ENCODE measurements at places on chromosomes 6 and 20. TPM values are rescaled to one million over a fixed set of nuclear protein-coding genes. Genes with fewer than 3 reads are reported as not detected.

DNA sequence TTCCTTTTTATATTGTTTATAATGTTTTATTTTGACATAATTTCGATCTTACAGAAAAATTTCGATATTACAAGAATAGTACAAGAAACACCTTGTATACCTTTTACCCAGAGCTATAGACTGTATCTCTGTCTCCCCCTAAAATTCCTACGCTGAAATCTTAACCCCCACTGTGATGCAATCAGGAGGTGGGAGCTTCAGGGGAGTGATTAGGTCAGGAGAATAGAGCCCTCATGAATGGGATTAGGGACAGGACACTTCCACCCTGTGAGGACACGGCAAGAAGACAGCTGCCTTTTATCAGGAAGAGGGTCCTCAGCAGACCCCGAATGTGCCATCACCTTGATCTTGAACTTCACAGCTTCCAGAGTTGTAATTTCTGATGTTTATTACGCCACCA lies 148.7 kb upstream of the C6orf118 start:
- DNase-seq: peak; percentile 25

Gene PRL
- total RNA-seq: not detected

- no peak for DNase-seq
Observed at GRCh38 chr20:64131406-64131805, 24.0 kb upstream of the NPBWR2 start.

DNA sequence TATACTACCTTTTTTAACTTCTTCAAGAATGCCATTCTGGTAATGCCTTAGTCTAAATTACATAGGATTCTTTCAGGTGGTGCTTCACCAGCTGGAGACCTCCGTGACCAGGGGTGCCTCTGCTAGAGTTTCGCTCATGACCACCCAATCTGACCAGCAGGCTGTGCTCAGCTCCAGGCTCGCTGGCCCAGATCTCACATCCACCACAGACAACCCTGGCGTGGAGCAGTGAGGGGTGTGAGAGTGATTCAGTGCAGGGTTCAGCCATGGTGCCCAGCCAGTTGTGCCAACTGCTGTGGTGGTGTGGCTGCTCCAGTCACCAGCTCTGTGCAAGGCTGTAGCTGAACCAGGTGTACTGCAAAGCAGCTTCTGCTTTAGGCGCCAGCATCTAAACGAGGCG lies 198.6 kb downstream of the MMUT start:
- no peak for DNase-seq

Gene KIAA1755
- total RNA-seq: 0.22 TPM

GRCh38 chr6:44060612-44061374 lies 66.5 kb downstream of the MRPL14 start:
- DNase-seq: no peak

Gene GINS1
- 51.4 TPM for total RNA-seq

DNA sequence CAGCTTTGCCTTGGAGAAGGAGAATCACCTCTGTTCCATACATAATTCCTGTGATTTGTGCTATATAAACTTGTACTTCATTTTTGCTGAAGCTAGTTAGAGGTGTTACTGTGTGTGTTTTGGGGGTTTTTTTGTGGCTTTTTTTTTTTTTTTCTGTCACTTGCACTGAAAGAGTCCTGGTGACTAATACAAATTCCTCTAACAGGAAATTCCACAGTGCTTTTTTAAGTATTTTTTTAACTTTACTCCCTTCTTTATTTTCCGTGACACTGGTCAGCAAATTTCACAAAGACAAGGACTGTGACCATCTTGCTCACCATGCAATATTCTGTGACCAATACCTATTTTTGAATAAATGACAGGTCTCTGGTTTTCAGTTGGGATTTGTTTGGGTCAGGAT lies 110.5 kb downstream of the ISM1 start:
- DNase-seq: no peak

DNA sequence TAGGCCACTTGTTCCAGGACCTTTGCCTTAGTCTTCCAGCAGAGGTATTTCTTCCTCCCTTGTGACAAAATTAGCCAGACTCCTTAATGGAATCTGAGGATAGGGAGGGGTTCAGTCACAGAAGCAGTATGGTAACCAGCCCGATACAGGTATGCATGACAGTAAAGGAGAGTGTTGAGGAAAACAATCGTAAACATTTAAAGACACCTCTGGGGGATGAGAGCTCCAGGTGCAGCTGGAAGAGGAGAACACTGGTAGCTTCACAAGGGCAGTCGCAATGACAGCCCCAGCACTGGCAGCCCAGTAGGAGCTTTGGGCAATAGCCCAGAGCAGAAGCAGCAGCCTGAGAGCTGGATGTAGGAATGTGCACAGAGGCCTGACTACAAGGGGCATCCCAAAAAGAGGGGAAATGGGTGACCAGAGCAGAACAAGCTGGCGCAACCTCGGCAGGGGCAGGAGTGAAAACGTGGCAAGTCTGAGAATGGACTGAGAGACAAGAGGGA lies 344.9 kb upstream of the JAG1 start:
- no peak for DNase-seq

DNA sequence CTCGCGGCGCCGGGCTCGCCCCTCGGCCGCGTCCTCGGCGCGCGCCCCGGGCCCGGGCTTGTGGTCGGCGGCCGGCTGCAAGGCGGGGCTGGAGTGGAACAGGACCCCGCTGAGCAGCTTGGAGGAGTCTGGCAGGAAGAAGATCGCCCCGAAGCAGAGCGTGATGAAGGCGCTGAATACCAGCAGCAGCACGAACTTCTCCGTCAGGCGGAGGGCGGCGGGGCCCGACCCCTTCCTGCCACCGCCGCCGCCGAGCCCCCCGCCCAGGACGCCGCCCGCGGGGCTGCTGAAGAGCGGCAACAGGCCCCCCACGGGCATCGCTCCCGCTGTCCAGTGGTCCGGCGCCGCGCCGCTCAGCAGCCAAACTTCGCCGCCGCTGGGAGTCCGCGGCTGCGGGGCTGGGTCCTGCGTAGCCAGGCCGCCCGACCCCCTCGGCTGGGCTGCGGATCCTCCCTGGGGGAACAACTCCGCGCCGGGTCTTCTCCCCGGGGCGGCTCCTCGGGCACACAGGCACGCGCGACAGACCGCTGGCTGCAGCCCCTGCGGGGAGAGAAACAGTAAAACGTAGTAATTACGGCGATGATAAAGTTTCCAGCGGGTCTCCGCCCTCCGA lies 707 bp downstream of the MAN1A1 start:
- DNase-seq: peak; percentile 71

GRCh38 chr6:112409311-112409710 lies 62.2 kb downstream of the RFPL4B start:
- DNase-seq: no peak

GRCh38 chr6:157019115-157019641 lies 242.0 kb downstream of the ARID1B start:
- DNase-seq: peak; percentile 49

Gene ENPP4
- total RNA-seq: 13.1 TPM

- DNase-seq: no peak
Observed at GRCh38 chr6:16972535-16972934, 129.3 kb upstream of the STMND1 start.

Gene LEMD2
- total RNA-seq: 31.8 TPM

- peak; percentile 70 for DNase-seq
Observed at GRCh38 chr6:134882426-134883038, 67.4 kb downstream of the ALDH8A1 start.

GRCh38 chr20:47350691-47351545 lies 5.6 kb downstream of the ZMYND8 start:
- peak; percentile 54 for DNase-seq

DNA sequence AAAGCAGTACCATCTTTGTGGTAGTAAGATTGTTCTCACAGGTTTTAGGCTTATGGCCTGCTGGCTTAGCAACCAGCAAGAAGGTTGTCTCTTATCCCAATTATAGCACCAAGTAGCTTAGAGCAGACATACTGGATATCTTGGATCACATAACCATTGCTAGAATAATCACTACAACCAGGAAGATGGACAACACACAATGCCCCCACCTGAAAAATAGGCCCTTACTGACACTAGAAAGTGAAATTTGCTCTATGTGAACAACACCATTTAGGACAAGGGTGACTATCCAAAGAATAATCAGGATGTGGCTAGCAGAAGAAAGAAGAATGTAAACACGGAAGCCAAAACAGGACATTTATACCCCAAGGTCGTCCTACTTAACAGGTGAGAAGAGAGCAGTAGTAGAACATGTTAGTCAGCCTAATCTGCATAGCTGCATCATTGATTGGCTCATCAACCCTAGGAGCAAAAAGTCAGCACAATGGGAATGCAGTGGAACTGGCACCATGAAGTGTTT lies 172.7 kb upstream of the MARCKS start:
- DNase-seq: no peak

- DNase-seq: no peak
Observed at GRCh38 chr20:42656130-42656529, 533.6 kb downstream of the PTPRT start.

Gene ELOVL4
- total RNA-seq: 17.2 TPM

GRCh38 chr6:128397996-128398395 lies 122.4 kb downstream of the PTPRK start:
- no peak for DNase-seq

DNA sequence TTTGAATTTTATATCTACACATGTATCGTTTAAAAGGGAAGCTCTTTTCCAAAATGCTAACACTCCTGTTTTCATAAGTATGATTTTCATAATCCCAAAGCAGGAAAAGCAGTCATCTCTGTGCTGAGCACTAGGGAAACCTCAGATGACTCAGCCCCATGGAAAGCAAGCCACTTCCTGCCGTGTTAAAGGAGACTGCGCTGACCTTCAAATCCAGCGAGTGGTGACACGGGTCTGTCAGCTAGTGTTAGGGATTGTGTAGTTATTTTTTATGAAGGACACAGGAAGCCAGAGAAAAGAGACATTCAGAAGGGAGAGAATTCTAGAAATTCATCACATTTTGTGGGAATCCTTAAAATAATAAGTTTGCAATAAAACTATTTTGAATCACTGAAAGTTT lies 57.0 kb upstream of the CD93 start:
- no peak for DNase-seq

Gene SLC12A5
- 0.77 TPM for total RNA-seq

Gene HCK
- total RNA-seq: not detected

- no peak for DNase-seq
Observed at GRCh38 chr6:25541228-25541627, 110.8 kb upstream of the SCGN start.

- no peak for DNase-seq
Observed at GRCh38 chr6:163250116-163250515, 164.4 kb upstream of the QKI start.

- DNase-seq: no peak
Observed at GRCh38 chr20:59688999-59689398, 84.7 kb downstream of the PHACTR3 start.

Gene TMEM181
- 27.3 TPM for total RNA-seq

- peak; percentile 80 for DNase-seq
Observed at GRCh38 chr6:20126789-20127653, 85.2 kb downstream of the MBOAT1 start.

DNA sequence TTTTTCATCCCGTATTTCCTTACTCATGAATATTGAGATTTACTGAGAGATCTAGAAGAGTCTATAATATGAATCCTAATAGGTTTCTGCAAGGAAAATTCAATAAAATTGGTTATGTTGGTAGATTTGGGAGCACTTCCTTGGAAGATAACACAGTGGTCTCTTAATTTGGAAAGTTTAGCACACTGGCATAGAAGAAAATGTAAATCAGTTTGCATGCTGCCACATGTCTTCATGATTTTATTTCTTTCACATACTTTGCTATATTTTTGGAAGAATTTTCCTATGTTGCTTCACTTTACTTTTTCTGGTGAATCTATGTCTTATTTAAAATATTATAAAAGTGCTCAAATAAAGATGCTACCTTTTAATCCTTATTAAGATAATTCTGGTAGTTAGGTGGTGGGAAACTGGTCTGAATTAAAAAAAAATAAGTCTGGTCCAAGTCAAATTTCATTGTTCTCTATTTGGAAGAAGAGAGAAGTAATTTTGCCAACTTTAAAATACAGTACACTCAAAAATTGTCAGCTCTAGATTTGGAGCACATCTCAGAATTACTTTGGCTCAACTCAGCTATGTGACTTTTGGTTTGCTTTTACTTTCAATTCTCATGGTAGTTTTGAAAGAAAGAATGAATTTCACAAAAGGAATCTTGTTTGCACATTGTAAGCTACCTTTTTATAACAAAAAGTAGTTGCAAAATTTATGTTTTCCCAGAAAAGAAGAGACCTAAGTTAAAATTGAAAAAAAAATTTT lies 197.3 kb downstream of the CENPW start:
- no peak for DNase-seq

DNA sequence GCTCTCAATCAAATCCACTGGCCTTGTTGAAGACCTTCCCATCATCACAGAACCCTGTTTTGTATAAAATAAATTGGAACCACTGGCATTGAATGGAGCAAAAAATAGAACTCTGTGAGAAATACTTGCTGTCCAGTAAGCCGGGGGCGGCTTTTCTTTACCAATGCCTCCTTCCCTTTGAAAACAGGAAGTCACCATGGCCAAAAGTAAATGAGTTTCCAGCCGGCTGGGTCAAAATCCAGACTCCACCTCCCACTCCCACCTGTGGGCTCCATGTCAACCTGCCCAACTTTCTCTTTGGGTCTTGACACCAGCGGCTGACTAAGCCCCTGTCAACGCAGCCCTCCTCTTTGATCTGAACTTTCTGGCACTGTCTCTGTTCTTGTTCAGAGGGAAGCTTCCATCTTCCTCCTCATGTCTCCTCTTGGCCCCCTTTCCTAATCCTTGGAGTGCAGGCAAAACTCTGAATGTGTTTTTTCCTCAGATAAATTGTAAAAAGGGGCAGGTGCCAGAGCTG lies 95.2 kb downstream of the TFAP2C start:
- DNase-seq: no peak

Gene SLC24A3
- 0.31 TPM for total RNA-seq

DNA sequence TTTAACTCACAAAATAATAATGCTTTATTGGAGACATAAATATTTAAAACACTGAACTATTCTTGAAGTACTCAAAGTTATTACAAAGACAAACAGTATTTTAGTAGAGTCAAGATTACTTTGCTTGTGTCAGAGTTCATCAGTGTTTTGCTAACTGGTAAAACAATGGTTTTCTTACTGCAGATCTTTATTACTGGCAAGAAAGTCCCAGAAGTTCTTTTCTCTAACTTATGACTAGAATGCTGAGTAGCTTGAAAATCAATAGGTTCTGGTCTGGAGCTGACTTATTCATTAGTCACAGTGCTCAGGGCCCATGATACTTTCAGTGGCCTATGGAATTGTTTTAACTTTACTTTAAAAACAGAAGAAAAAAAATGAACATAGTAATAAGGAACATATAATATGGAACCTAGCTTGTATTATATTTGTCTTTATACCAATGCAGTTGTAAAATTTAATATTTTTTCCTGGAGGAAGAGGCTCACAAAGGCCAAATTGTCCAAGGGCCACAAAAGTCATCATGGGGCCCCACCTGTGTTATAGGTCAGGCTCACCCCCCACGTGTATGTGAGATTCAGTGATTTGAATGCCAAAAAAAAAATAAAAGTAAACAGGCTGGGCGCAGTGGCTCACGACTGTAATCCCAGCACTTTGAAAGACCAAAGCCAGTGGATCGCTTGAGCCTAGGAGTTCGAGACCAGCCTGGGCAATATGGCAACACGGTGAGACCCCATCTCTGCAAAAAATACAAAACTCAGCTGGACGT lies 53.3 kb downstream of the PLEKHG1 start:
- no peak for DNase-seq

Gene TPD52L1
- 2.7 TPM for total RNA-seq

Data from neural progenitor cell (in vitro differentiated cells).